Lower leg skin (tissue), 4 donors: ENCODE measurements at places on chromosomes 5 and 9.

- no peak for DNase-seq
These were observed 5.6 kb downstream of the ZNF462 start for GRCh38 chr9:106868565-106868964.

DNA sequence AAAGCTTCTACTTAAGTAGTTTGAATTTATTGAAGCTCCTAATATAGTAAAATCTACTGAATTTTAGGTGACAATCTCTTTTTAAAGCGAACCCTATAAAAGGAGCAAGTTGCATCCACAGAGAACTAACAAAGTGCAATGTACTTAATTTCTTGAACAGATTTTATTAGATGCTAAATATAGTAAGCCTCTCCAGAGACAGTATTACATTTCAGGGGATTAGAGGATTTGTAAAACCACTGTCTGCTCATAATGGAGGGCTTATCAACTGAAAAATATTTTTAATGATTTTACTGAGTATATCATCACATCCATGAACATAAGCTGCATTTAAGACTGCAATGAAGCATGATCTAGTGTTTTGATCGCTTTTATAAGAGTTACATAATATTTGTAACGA, 230.0 kb upstream of the EFNA5 start:
- DNase-seq: no peak

DNA sequence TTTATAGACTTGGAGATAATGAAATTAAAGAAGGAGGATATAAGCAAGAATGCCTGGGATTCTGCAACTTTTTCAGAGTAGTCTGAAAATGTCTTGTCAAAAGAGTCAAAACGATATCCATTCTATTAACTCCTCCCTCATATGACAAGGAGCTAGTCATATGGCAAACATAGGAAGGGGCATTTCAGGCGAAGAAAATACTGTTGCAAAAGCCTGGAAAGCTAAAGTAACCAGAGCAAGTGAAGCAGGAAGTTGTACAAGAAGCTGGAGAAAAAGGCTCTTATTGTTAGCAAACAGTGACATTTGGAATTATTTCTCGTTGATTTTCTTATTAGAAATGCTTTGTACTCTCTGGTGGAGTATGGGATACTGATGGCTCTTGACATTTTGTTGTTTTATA, 94.0 kb upstream of the PTPRD start:
- no peak for DNase-seq

GRCh38 chr9:14445946-14446345, 132.0 kb upstream of the NFIB start:
- no peak for DNase-seq

- no peak for DNase-seq
These were observed 14.5 kb downstream of the SLC23A1 start for GRCh38 chr5:139368613-139369012.

DNA sequence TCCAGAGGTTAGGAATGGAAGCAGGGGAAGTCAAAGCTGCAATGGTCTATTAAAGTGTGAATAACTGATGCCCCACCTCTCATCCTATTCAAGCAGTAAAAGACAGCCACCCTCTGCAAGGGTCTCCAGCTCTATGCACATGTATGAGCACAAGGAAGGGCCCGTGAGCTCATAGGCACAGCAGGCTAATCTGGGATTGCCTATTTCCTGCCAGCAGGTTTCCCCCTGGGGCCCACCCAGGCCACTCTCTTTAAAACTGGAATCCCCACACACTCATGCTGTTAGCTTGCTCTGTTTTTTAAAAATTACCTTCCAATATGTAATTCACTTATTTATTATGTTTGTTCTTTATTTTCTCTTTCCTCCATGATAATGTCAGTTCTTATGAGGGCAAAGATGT, 48.7 kb upstream of the ZNF366 start:
- no peak for DNase-seq

- DNase-seq: no peak
These were observed 889 bp upstream of the ADAMTS12 start for GRCh38 chr5:33892620-33893137.

DNA sequence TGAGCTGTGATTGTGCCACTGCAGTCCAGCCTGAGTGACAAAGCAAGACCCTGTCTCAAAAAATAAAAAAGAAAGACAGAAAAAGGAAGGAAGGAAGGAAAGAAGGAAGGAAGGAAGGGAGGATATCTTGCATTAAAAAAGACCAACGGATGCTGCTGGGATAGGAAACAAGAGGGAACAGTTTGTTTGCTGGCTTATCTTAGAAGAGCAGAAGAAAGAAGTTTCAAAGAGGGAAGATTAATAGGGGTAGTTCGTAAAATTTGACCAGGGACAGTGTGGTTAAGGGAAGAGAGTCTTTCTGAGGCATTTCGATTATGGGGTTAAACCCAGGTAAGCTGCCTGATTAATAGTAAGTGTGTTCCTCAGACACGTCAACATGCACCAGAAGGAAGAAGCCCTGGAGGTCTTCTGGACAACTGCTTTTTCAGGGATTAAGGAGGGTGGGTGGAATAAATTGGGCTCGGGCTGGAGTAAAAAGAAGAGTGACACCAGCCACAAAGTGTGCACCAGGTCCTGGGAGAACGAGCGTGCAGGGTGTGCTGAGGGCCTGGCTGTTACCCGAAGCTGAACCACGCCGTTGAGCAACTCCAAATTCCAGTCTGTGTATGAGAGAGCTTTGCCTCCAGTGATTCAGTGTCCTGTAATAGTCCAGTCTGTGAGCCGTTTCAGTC, 24.8 kb downstream of the FYB1 start:
- peak; percentile 75 for DNase-seq

DNA sequence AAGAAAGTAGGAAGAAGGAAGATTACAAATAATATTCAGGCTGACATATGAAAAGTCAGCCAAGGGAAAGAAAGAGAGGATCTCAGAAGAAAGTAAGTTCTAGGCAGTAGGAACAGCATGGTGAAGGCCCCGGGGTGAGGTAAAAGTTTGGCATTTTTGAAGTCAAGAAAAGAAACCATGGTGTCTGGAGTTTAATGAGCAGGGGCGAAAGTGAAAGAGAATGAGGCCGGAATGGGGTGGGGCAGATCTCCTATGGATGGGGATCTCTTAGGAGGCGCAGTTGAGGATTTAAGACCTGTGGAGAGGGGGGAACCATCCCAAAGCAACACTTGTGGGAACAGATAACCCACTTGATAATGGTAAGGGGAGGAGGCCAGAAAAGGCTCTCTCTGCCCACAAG, 42.3 kb upstream of the SMAD5 start:
- no peak for DNase-seq

- no peak for DNase-seq
These were observed 454.3 kb downstream of the TLE1 start for GRCh38 chr9:81234924-81235610.

- DNase-seq: no peak
These were observed 149.6 kb downstream of the TTLL11 start for GRCh38 chr9:121943463-121943862.

- no peak for DNase-seq
These were observed 16.4 kb downstream of the TENT4A start for GRCh38 chr5:6729386-6730310.

- DNase-seq: no peak
These were observed 160.2 kb upstream of the TBCA start for GRCh38 chr5:77936365-77936693.

DNA sequence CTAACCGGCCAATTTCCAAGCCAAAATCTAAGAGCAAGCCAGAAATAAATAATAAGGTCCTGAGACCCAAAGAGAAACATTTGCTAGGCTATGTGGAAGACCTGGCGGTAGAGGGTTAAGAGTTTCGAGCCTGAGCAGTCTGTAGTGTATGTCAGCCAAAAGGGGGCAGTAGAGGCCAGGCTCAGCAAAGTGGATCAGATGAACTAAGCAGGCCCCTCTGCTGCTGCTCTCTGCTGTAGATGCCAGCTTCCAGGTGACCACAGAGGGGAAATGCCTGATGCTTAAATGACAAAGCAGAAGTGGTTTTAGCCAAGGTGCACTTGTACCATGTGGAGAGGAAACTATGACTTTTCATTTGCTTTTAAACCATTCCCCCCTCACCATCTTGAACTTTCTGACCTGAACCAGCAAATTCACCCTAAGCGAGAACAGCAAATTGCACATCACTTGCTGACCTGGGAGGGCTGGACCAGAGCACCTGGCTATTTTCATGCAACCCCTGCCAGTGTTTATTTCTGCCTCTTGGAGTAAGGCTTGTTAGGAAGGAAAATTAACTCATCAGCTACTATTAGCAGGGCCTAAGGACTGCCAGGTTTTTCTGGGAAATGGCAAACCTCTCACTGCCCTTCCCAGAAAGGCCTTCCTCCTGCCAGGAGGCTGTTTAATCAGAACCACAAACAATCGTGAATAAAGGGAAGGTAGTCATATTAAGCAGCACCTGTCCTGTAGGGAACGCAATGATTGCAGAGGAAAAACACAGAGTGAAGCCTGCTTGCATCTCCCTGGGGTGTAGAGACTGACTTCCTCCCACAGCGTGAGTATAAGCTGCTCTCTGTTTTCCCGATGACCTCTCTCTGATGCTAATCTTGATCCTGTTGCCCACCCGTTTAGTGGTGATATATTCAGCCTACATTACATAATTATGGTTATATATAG, 818.2 kb downstream of the TLR4 start:
- DNase-seq: no peak

GRCh38 chr5:136162008-136162407, 29.4 kb downstream of the SMAD5 start:
- DNase-seq: no peak

GRCh38 chr9:129748249-129748648, 4.6 kb downstream of the PTGES start:
- no peak for DNase-seq

DNA sequence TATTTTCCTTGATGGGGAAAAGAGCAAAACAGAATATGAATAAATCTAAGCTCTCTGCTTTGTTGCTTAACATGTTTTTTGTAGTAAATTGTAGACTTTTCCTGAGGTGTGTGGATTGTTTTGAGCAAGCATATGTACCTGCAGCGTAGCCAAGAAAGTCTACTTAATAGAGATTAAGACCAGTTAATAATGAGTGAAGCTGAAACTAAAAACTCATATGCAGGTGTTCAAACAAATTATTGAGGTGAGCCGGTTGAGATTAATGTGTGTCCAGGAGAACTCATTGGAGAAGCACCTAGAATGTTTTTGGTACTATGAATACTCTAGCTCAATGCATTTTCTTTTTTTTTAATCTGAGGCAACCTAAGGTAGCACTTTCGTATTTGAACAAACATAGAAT, 49.2 kb downstream of the COX7C start:
- no peak for DNase-seq

DNA sequence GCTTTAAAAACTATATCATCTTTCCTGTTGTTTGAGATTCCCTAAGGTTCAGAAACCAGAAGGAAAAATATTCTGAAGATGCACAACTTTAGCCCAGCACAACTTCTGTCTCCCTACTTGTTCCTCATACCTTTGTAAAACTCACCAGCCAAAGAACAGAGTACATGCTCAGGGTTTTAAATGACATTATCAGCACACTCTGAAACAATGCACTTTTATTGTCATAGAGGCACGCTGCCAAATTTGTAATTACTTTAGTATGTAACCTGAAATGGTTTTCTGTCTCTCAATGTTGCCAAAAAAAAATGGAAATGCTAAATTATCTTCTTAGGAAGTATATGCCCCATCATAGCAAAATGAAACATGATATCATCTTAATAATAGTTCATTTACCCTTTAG, 383.6 kb upstream of the CDH6 start:
- DNase-seq: no peak

DNA sequence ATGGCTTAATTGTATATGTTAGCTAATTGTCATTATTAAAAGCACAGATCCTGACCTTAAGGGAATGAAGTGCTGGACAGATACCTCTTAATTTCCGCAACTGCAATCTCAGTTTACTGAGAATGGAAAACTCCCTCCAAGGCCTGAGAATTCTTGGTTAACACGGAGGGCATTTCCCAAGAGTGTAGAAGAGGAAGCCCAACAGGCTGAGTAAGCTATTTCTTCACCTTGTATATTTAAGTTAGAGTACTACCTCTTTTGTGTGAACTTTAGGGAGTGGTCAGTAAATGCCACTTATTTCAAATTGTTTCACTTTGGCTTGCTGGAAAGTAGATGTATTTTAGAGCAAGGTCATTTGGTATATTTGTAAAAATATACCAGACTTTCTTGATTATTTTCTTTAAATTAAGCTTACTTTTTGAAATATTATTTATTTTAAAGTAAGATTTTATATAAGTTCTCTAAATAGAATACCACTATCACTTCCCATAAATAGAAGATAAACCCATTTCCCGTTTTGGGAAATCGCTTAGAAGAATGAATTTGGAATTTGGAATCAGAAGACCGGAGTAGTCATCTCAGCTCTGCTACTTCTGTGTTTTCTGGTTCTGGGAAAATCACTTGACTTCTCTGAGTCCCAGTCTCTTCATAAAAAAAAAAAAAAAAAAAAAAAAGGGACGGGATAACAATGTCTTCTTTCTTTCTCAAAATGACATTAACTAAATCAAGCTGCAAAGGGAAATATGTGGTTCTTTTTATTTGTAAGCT, 26.0 kb upstream of the C9orf72 start:
- DNase-seq: no peak

DNA sequence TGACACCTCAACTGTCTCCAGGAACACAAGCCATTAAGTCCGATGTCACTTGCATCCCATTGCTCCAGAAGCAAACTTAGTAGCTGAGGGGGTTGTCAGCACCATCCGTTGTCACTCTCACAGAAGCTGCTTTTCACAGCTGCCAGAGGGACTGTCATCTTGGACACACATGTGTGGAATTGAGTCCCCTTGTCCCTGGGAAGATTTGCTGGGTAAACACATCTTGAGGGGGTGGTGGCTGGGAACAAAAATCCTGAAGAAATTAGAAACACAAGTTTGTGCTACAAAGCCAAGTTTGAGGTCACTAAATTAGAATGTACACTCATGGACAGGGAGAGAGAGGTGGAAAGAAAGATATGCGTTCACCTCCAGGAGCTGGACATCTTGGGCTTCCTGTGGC, 55.2 kb upstream of the ADRA1B start:
- DNase-seq: no peak

GRCh38 chr5:168809218-168809617, 230.1 kb upstream of the PANK3 start:
- no peak for DNase-seq

DNA sequence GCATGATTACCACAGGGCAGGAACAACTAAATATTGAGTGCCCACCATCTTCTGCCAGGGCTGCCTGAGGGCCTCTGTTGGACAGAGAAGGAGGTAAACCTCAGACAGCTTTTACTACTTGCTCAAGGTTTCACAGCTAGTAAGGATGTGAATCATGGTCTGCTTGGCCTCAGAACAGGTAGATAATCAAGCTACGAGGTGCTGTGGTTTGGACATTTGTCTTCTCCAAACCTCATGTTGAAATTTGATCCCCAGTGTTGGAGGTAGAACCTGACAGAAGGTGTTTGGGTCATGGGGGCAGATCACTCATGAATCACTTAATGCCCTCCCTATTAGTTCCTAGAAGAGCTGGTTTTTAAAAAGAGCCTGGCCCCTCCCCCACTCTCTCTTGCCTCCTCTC, 541.2 kb upstream of the TRPC7 start:
- no peak for DNase-seq

GRCh38 chr5:151295791-151296477, 7.6 kb downstream of the SLC36A3 start:
- no peak for DNase-seq

DNA sequence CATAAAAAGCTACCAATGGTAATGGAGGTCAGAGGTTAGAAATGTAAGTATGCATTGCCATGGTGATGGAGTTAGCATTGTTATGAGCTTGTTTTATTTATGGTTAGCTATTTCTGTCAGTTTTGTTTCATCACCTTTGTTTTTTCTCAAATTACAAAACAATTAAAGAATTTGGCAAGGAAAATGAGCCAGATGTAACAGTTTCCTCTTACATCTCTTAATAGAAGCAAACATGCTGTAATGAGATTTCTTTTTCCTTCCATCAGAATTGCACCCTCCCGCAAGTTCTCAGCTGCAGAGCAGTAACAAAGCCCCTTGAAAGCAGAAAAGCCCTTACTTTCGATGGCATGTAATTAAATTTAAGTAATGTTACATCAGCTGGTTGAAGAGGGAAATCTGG, 233.0 kb downstream of the SGCD start:
- no peak for DNase-seq
